Pulmonary artery endothelial cell (primary cell): ENCODE measurements at places on chromosomes 13 and 19.

DNA sequence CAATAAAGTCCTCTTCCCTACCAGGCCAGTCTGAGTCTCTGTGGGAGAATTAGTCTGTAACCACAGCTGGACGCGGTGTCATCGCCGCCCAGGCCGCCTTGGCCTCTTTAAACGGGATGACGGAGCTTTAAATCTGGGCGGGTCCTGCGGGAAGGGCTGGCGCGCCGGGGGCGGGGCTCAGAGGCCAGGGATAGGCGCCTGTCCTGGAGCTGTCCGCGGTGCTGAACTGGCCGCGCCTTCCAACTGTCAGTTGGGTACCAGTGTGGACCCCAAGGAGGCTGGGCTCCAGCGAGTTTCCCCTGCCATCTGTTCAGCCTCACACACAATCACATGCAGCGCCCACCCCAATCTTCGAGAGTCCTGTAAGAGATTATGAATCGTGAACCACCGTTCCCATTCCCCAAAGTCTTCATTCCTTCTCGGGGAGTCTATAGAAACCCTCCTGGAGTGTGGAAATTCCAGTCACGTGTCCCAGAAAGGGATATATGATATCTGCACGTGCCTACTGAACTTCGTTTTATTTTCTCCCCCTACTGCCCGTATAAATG is 11.5 kb downstream of the APLP1 start:
- DNase-seq = peak; percentile 27

GRCh38 chr13:84500016-84500415 is 617.7 kb upstream of the SLITRK1 start:
- no peak for DNase-seq

DNA sequence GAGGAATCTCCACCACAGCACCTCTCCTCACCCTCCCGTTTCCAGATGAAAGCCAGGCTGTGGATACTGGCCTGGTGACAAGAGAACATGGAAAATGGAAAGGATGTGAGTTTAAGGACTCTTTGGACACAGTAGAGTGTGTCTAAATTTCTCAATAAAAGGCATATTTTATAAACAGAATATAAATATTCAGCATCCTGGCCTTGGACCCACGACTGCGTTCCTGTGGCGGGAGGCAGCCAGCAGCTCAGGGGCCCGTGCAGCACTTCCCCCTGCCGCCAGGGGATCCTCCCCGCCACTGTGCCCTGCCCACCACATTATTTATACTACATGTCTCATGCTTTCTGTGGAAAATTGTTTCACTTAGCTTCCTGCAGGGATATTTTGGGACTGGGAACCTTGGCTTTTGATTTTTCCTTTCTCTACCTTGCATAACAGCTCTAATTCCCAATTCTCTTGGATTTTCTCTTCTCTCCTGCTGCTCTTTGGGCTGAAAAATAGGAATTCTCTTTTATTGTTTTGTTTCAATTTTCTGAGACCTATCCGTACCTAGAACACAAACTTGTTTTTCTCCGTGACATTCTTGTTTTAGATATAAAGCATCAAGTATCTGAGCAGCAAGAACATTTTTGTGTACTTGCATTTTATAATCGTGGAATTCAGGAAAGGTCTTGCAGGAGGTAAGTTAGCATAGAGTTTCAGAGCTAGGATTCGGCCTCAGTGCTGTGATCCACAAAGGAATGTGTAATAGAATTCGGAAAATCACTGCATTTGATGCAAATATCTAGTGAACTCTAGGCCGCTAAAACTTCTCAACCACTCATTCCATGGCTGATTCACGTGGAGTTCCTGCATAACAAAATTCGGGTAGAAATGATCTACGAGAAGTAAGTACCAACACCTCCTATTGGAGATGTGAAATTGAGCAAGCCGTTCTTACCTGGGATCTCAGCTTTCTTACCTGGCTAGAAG is 107.7 kb upstream of the SPATA13 start:
- DNase-seq = no peak

- no peak for DNase-seq
These were observed 5.1 kb downstream of the COL4A1 start for GRCh38 chr13:110301606-110302553.

DNA sequence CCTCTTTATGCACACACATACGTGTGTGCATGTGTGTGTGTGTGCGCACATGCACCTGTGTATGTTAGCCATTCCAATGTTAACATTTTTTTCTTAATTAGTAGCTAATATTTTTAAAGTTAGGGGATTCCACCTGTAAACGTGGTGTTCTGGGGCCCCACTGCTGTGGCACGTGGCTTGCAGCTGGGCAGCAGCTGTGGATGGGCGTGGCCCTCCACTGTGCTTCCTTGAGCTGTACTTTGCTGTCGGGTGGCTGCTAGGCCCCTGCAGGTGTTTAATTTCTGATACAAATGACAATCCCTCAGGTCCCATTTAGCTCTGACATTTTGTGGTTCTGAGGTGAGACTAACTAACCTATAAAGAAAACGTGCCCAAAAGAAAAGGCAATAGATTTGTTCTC is 58.9 kb upstream of the GJB6 start:
- no peak for DNase-seq

DNA sequence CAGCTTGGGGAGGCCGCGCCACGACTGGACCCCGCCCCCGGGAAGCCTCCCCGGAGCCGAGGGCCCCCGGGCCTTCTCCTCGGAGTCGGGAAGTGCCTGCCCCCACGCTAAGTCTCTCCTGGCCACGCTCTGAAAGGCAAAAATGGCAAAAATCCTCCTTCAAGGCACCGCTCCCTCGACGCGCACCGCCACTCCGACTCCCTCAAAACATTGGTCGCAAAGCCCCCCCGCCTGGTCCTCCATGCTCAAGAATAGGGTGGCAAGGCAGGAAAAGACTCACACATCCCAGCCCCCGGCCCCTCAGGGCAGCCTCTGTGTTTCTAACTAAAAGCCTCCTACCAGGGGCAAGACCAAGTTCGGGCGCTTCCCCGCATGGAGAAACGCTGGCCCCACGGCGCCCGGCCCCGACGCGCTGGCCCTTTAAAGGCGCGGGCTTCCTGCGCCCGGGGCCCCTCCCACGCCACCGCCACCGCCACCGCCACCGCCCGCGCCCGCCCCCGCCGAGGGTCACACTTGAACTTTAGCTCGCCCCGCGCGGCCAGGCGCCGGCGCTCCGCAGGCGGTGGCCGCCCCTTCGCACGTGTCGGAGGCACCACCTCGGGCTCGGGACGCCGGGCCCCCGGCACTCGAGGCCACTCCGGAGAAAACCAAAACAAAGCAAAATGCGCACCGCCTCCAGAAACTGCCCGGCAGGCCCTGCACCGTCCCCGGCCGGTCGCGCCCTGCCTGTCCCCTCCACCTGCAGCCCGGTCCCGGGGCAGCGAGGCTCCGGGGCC is 1.9 kb downstream of the FOXO1 start:
- no peak for DNase-seq

DNA sequence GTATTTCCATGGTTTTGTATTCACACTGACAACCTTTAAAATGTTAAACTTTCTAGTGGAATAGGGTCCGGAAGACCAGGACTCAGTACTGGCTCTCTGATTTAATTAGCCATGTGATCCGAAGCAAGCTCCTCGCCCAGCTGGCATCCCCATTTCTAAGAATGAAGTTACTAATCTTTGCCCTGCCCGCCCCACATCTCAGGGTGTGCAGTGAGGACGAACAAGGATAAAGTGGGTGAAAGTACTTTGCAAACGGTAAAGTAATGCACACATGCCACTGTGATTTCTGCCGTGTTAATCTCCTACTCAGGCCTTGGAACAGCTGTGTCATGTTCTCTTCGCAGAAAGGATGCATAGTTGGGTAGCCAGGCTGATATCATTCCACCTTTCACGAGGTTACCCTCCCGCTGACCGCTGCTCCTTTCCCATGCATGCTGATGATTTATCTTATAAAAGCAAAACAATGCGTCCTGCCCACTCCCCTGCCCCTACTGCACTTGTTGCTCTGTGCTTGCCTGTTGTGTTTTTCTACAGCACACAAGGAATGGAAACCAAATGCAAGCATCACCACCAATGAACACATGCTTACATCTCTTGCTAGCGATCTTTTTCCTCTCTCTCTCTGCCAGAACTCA is 539.0 kb downstream of the EFNB2 start:
- DNase-seq = no peak

DNA sequence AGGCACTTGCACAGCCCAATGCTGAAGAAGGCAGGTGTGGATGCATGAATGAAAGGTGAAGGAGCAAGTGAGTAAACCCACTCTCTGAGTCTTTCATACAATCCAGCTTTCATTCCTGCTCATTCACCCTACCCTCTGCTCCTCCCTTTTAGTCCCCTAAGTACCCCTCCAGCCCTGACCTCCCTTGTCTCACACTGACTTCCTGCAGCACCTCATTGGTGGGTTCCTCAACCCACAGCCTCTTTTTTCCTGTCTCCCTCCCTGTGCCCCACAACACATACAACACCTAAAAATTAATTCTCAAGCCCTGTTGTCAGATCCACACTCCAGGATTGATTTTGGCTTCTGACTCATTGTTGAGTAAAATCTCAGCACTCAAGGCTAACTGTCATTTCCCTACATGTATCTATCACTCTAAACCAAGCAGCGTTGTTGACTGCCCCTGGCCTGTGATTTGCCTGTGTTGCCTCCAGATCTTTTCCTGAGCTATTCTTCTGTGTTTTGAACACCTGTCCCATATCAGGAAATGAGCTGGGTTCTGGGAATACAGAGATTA is 177.3 kb upstream of the SERP2 start:
- DNase-seq = no peak

DNA sequence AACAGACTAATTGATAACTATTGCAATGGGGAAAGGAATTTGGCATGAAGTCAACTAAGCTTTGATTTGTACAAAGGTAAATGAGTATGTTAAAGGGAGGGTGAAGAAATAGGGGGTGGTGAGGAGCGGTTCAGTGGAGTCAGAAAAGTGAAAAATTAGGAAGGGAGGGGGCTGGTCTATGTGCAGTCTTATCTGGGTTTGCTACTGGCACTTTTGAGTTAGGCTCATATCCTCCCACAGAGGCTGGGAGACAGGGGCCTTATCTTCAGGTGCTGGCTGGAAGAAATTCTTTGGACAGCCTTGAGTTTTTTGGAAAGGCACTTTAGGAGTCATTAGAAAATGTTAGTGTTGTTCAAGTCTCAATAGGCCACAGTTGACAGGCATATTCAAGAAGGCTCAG is 11.1 kb downstream of the ZNF302 start:
- DNase-seq = no peak

- no peak for DNase-seq
These were observed 166.4 kb downstream of the CACNA1A start for GRCh38 chr19:13339869-13340268.

- DNase-seq = no peak
These were observed 918.8 kb downstream of the SLITRK1 start for GRCh38 chr13:82963226-82964099.

- DNase-seq = no peak
These were observed 10.5 kb downstream of the COMP start for GRCh38 chr19:18780631-18781030.

GRCh38 chr19:30563691-30564090 is 191.5 kb downstream of the ZNF536 start:
- no peak for DNase-seq

DNA sequence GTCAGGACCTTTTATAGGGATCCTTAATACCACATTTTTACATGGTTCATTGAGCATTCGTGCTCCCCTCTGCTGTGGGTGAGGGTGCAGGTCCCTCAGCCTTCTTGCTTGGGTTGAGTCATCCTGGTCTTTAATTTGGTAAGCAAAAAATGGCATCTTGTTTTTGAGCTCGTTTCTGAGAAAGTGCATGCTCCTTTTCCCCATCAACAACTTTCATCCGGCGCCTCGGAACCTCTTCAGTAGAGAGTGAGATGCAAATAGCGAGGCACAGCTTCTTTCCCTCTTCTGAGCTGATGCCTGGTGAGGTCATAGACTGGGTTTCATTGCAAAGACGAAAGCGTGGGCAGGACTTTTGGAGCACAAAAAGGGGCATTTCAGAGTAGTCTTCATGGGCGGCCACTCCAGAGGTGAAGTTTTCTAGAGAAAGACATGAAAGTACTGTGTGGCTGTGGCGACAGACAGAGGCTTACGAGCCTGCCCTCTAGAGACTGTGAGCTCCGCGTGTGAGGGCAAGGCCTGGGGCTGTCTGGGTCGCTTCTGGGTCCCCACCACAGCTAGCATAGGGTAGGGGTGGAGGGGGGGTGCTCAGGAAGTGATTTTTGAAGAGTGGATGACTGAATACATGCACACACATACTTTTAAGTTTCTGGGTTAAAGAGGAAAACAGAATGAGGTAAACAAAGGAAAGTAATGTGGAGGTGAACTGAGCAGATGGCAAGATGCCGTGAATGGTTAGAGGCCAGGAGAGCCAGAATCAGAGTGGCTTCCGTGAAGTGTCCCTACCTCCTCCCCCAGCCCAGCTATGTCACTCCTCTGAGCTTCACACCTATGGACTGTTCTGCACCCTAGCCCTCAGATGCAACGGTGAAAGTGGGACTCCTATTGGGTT is 44.3 kb downstream of the BBC3 start:
- DNase-seq = no peak

GRCh38 chr13:42022336-42022735 is 26.1 kb upstream of the DGKH start:
- DNase-seq = no peak

DNA sequence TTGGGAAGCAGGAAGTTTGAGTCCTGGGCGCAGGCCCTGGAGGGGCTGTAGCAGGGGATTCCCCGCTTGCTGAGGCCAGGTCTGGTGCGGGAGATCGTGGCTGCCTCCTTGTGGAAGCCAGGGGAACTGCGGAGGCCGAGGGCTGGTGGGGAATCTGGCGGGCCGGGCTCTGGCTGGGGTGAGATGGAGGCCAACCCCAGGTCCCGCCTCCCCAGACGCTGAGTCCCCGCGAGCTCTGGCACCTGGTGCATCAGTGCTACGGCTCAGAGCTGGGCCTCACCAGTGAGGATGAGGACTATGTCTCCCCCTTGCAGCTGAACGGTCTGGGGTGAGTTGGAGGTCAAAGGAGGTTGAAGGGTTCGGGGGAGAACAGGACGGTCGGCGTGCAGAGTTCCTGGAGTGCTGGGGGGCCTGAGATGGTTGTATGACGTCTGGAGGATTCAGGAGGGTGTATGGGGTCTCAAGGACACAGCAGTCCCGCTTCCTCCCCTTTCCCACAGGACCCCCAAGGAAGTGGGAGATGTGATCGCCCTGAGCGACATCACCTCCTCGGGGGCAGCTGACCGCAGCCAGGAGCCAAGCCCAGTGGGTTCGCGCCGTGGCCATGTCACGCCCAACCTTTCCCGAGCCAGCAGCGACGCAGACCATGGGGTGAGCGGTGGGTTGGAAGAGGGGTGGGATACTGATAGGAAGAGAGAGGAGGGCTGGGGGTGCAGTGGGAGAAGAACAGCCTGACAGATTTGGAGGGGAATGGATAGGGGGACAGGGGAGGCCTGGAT is 13.1 kb downstream of the GRAMD1A start:
- DNase-seq = no peak

DNA sequence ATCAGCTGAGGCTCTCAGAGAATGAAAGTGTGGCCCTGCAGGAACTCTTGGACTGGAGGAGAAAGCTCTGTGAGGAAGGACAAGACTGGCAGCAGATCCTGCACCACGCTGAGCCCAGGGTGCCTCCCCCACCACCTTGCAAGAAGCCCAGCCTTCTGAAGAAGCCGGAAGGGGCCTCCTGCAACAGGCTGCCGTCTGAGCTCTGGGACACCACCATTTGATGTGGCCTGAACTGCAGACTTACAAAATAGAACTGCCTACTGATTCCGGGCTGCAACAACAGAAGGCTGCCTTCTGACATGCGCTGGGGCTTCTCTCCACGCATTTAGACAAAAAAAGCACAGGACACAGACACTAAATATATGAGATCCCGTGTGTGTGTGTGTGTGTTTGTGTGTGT is 577.2 kb downstream of the MYO16 start:
- no peak for DNase-seq

GRCh38 chr19:42293540-42293939 is 8.4 kb upstream of the PRR19 start:
- DNase-seq = no peak

- DNase-seq = no peak
These were observed 6.2 kb downstream of the GNA11 start for GRCh38 chr19:3100331-3100730.

GRCh38 chr13:37134411-37135041 is 29.1 kb upstream of the CSNK1A1L start:
- DNase-seq = peak; percentile 61
